ENCODE measurements at places on chromosomes 16 and 17.

DNA sequence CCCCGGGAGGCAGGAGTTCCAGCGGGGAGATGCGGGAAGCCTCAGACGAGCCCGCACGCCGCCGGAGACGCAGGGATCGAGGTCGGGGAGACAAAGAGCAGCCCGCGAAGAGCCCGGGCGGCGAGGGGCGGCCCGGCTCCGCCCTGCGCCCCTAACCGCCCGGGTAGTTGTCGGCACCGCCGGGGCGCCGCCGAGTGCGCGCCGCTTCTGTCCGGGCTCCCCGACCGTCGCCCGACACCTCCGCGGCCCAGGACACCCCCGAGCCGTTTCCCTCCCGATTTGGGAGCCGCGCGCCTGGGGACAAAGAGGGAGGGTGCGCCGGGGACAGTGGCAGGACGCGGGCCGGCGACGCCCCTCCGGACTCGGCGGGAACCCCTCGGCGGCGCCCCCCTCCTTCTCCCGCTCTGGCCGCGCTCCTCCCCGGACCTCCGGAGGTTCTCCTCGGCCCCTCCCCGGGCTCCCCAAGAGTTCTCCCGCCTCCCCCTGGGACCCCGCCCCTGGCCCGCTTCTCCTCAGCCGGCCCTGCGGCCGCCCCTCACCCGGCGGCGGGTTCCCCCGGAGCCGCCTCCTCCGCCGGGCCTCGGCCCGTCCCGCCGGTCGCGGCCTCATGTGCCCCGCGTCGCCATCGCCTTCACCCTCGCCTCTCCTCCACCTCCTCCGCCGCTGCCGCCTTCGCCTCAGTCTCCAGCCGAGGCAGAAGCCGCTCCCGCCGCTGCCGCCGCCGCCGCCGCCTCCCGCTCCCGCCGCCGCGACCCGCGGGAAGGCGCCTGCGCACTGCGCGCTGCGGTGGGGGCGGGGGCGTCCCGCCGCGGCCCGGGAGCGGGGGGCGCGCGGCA lies at the start of gene GJC1:
TSS of gene GJC1 (minus strand) at position 765 of the 836 bp plus-strand sequence. CDS start 24,470 bp downstream, outside the sequence.
- no peak for DNase-seq

GRCh38 chr16:81455006-81455405 lies 10.4 kb downstream of the CMIP start:
- no peak for DNase-seq

- no peak for DNase-seq
These were observed 226.5 kb downstream of the PMP22 start for GRCh38 chr17:15038656-15039055.

DNA sequence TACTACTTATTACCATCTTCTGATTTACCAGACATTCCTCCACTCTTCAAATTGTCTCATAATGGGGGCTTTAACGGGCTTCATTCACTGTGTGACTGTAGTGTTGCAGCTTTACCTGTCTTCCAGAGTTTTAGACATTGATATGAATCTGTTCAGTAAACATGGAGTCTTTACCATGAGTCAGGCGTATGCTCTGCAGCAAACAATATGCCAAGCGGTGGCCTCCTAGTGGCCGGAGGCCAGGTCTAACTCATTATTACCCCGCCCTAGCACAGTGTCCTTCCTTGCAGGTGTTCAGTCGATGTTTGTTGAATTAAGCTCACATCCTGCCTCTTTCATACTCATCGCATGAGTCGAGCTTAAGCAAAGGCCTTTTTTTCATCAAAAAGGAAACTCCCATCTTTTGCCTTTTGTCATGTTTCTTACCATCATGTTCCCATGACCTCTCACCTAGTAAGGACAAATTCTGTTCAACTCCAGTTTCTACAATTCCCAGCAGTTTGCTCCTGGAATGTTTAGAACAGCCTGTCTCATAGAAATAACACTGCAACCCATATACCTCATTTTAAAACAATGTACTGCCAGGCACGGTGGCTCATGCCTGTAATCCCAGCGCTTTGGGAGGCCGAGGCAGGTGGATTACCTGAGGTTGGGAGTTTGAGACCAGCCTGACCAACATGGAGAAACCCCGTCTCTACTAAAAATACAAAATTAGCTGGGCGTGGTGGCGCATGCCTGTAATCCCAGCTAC lies 39.4 kb downstream of the TUBD1 start:
- DNase-seq = no peak

DNA sequence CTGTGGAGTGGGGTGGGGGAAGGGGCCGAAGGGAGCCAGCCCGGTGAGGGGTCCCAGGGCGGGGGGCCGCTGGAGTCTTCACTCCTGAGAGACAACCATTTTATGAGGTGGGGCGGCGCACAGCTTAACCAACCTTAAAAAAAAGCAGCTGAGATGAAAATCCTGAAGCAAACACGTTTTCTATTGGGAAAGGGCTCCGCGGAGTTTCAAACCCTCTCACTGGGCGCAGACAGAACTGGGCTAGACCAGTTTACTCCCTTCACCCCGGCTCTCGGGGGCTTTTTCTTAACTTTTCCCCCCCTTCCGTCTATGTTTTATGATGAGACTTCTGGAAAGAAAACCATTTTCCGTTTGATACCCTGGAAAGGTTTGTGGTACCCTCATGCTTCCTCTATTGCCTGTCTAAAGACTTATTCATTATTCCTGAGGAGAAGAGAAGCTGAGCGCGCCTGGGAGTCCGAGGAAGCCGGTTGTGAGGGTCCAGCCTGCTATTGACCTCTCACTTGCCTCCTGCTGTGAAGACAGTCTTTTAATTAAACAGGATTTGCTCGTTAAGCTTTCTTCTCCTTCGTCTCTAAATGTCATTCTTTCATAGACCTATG lies 482 bp upstream of the SSH2 start:
- DNase-seq = no peak

DNA sequence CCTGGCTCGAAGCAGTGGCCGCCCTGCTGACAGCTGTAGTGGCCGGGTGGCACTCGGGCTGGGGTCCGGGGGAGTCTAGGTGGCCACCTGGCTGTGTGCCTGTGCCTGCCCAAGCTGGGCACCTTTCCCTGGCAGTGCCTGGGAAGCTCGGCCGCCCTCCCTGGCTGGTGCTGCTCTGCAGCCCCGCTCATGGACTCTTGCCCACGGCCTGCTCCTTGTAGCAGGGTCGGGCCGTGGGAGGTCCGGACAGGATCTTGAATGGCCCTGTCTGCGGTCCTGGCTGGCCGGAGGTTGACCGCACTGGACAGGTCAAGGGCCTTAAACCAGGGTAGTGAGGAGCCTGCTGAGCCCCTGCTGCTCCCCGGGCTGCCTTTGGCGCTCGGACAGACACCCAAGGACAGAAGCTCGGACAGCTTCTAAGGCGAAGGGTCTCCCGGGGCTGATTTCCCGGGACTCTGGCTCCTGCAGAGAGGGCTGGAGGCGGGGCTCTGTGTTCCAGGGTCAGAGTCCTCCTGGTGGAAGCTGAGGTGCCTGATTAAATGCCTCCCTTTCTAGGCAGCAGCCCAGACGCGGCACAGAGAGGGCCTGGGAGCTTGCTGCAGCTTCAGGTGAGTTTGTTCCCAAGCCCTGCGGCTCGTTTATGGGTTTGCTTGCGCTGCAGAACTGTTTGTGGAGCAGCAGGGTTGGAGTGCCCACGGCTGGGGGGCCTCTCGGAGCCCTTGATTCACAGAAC lies 6.0 kb downstream of the CAPN15 start:
- no peak for DNase-seq

DNA sequence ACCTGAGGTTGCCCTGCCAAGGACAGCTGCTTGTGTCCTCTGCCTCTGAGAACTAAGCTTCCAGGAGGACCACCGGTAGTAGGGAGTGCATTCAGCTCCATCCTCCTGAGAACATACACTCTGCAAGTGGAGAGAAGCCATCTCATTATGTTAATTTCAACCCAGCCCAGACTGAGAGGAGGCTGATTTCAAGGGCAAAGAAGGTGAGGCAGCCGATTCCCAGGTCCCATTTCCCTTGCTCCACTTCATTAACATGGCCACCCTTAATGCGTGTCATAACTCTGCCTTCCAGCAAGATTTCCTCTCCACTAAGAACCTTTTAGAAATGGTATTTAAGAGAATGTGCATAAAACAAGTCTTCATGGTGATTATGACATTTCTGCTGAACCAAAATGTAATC lies 72.5 kb downstream of the CDH13 start:
- DNase-seq = no peak
